Natural killer cell treated with Interleukin-12 subunit alpha and Interleukin-12 subunit beta and Interleukin-15 and Interleukin-18, amount 100 ng/mL, for 72 hours (primary cell): ENCODE measurements at places on chromosomes 3 and 15.

DNA sequence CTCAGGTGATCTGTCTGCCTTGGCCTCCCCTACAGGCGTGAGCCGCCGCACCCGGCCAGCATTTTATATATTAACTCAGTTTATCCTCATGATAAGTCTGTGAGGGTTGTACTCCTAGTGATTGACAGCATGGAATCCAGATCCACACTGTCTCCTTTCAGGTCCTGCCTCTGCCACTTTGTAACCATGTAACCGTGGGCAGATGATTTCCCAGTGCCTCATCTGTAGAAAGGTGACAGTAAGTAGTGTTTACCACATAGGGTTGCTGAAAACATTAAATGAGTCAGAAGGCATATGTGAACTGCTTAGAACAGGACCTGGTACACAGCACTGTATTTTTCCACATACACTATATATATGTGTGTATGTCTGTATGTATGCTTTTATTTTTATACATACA is 2.4 kb downstream of the FYTTD1 start:
- no peak for DNase-seq
- H3K27me3 ChIP-seq, result no peaks in the 10 kb centered on the region
- H3K36me3 ChIP-seq, result no peaks in the 10 kb centered on the region

DNA sequence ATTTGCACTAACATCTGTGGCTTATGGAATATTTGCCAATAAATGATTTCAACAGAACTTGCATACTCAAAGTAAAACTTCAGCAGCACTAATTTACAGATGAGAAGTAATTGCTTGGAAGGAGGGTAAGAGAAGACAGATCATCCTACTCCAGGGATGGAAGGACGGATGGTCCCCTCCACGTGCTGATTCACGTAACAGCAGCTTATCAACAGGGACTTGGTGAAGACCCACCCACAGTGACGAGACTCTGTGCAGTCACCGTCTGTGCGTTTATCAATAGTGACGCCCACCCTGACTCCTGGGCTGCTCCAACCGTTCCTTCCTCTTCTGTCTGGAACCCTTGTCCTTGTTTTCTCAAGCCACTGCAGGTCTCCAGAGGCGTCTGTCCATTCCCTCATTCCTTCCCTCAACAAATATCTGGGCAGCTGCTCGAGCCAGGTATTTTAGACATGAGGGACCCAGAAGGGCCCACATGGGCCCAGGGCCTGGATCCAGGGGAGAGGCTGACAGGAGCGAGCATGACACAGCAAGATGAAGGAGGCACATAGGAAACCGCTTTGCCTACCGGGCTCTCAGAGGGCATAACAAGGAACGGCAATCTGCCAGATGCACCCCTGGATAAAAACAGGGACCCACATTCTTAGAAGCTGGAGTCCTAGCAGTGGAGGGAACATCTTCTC is 33.3 kb downstream of the PCSK6 start:
- DNase-seq, result no peak
- H3K27me3 ChIP-seq, result peaks cover 31% of the 10 kb centered on the region
- H3K4me3 ChIP-seq, result no peak overlapping the region
- no peaks in the 10 kb centered on the region for H3K4me1 ChIP-seq
- H3K27ac ChIP-seq, result no peak overlapping the region

- peak overlapping the region; percentile 77 for H3K4me3 ChIP-seq
- peaks cover 43% of the 10 kb centered on the region for H3K4me1 ChIP-seq
- peaks cover 6% of the 10 kb centered on the region for H3K36me3 ChIP-seq
- no peak for DNase-seq
- H3K27ac ChIP-seq, result peak overlapping the region; percentile 73
- H3K27me3 ChIP-seq, result peaks cover 10% of the 10 kb centered on the region
Observed at GRCh38 chr15:67098768-67099282, 33.4 kb downstream of the SMAD3 start.

DNA sequence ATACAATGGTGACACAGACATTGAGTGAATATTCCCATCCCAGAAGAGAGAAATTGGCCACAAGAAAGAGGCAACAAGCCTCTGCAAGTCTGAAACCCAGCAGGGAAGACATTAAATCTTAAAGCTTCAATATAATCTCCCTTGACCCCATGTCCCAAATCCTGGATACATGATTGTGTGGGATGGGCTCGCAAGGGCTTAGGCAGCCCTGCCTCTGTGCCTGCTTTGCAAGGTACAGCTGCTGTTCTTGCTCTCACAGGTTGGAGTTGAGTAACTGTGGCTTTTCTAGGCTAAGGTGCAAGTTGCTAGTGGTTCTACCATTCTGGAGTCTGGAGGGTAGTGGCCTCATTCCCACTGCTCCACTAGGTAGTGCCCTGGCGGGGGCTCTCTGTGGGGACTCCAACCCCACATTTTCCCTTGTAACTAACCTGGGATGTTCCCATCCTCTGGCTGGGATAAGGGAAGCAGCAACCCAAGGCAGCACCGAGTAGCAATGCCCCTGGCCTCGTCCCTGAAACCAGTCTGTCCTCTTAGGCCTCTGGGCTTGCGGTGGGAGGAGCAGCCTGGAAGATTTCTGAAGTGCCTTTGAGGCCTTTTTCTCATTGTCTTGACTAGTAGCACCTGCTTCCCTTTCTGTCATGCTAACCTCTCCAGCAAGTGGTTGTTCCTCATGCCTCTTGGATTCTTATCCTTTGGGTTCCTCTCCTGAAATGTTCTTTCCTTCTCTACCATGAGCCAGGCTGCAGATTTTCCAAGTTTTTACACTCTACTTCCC is 90.0 kb downstream of the FAM174B start:
- no peak overlapping the region for H3K27ac ChIP-seq
- DNase-seq, result no peak
- no peaks in the 10 kb centered on the region for H3K36me3 ChIP-seq
- H3K27me3 ChIP-seq, result peaks cover 7% of the 10 kb centered on the region

DNA sequence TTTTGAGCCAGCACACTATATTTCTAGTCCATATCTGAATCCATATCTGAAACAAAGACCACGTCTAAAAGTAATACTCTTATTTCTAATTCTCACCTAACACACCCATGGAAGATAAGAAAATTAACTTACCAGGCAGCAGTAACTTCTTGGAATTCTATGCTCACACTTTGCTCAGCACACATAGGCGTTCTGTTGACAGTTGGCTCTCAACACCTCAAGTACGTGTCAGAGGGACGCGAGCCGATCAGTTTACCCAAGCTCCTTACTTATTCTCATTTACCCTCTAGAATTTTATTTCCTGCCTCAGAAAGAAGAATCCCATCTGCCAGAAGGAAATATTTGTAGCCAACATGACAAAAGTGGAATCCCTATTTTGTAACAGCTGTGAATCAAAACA is 911.9 kb downstream of the FHIT start:
- H3K27me3 ChIP-seq, result no peaks in the 10 kb centered on the region
- no peak overlapping the region for H3K27ac ChIP-seq
- no peak overlapping the region for H3K4me3 ChIP-seq
- H3K36me3 ChIP-seq, result no peaks in the 10 kb centered on the region
- no peak for DNase-seq

DNA sequence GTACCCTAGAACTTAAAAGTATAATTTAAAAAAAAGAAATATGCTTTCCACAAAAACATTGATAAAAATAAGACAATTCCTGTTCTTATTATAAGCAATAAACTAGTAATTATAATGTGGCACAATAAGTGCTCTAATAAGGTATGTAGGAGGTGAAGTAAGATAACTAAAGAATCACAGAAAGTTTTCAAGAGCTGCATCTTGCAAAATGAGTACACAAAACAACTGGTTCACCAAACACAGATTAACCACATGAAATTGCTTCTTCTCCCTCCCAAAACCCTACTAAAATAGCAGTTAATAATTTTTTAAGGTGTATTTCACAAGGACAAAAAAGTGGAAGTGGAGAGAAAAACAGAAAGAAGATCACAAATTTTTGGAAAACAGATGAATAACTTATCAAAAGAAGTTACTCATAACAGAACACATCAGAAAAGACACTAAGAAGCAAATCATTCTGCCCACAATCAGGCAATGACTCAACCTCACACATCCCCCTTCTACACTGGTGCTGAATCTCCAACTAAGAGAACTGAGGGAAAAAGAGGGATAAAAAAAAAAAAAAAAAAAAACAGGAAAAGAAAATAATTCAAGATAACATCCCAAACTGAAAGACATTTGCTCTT is 64.2 kb downstream of the TBC1D5 start:
- no peak overlapping the region for H3K27ac ChIP-seq
- H3K4me1 ChIP-seq, result peaks cover 12% of the 10 kb centered on the region
- H3K4me3 ChIP-seq, result no peak overlapping the region
- H3K27me3 ChIP-seq, result no peaks in the 10 kb centered on the region

DNA sequence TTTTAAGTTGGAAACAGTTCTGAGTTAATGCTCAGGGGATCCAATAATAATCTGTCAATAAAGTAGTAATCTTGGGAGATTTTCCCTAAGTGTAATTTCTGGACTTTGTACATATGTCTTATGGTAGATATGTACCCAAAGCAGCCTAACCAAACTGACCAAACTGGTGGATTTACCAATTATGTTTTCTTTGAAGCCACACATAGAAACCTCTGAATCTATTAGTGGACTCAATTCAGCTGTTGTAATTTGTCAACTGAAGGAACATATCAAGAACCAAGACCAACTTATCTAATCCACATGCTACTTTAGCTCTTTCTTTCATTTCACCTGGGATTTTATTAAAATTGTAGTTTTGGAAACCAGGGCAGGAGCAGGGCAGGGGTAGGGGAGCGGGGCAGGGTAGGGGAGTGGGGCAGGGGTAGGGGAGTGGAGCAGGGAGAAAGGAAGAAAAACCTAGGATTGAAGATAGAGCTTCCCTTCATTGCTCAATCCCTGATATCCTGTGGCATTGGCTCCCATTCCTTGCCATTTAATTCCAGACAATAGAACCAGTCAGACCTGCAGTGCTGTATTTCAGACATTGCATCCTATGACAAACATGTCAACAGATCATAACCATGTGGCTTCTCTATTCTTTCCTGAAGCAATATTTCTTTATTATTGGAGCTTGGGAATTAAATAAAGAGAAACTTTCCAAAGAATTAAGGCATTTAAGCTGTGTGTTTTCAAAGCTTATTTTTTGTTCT is 101.8 kb downstream of the NFKBIZ start:
- no peaks in the 10 kb centered on the region for H3K36me3 ChIP-seq
- H3K27ac ChIP-seq, result no peak overlapping the region
- DNase-seq, result no peak
- peak overlapping the region; percentile 34 for H3K4me3 ChIP-seq
- peaks cover 8% of the 10 kb centered on the region for H3K4me1 ChIP-seq

DNA sequence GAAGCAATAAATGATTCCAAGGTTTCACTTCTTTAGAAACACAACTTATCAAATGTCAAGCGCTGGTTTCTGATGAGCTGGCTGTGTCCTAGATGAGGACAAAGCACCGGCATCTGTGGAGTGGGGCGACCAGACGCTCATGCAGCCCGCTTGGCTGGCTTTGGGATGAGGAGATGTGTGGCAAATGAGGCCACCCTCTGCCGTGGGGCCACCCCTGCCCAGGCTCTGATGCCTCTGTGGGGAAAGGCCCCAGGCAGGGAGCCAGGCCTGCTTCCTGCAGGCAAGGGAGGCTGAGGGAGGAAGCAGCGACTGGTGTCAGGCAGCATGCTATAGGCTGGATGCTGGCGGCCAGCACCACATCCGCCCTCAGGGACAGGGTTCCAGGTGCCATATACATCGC is 102.9 kb downstream of the HERC2 start:
- no peaks in the 10 kb centered on the region for H3K27me3 ChIP-seq
- H3K36me3 ChIP-seq, result no peaks in the 10 kb centered on the region
- no peak for DNase-seq
- no peak overlapping the region for H3K4me3 ChIP-seq
- no peak overlapping the region for H3K27ac ChIP-seq

GRCh38 chr15:29747837-29748417 is 74.3 kb downstream of the TJP1 start:
- H3K4me3 ChIP-seq, result no peak overlapping the region
- no peak for DNase-seq
- no peaks in the 10 kb centered on the region for H3K4me1 ChIP-seq
- no peak overlapping the region for H3K27ac ChIP-seq
- H3K36me3 ChIP-seq, result no peaks in the 10 kb centered on the region

- no peak overlapping the region for H3K4me3 ChIP-seq
- H3K27me3 ChIP-seq, result peaks cover 8% of the 10 kb centered on the region
- no peak overlapping the region for H3K27ac ChIP-seq
- no peak for DNase-seq
Observed at GRCh38 chr15:35150361-35150760, 65.3 kb upstream of the NANOGP8 start.

GRCh38 chr3:6779140-6779539 is 81.8 kb upstream of the GRM7 start:
- no peak overlapping the region for H3K27ac ChIP-seq
- H3K36me3 ChIP-seq, result no peaks in the 10 kb centered on the region
- H3K4me3 ChIP-seq, result no peak overlapping the region
- no peak for DNase-seq
- no peaks in the 10 kb centered on the region for H3K4me1 ChIP-seq
- H3K27me3 ChIP-seq, result no peaks in the 10 kb centered on the region

GRCh38 chr3:137807998-137808397 is 43.9 kb downstream of the SOX14 start:
- H3K4me3 ChIP-seq, result no peak overlapping the region
- no peak overlapping the region for H3K27ac ChIP-seq
- peaks cover 3% of the 10 kb centered on the region for H3K27me3 ChIP-seq
- DNase-seq, result no peak
- H3K4me1 ChIP-seq, result no peaks in the 10 kb centered on the region

DNA sequence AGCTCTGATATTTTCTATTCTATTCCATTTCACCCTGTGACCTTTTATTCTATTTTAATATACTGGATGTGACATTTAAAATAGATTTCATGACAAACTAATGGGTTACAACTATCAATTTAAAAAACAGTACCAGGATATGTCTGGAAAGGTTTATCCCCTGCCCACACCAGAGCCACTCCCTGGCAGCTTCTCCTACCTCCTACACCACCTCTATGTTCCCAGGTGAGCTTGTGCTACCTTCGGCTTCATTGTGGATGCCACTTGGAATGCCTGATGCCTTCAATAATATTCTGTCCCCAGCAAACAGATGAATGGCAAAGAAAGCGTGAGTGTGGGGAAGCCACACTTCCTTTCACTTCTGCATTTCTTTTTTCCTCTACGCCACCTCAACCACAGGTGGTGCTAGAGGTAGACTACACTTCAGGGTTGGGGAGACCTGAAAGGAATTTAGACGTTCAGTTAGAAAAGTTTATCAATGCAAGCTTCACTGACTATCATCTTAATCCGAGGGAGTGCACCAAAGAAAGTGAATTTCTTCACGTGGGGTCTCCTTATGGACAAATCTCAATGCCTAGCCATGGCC is 213.0 kb downstream of the SSR3 start:
- no peaks in the 10 kb centered on the region for H3K36me3 ChIP-seq
- no peak for DNase-seq
- no peak overlapping the region for H3K27ac ChIP-seq
- H3K4me1 ChIP-seq, result no peaks in the 10 kb centered on the region

GRCh38 chr3:123281406-123281805 is 79.7 kb downstream of the SEC22A start:
- H3K36me3 ChIP-seq, result no peaks in the 10 kb centered on the region
- H3K4me3 ChIP-seq, result no peak overlapping the region
- DNase-seq, result no peak
- no peaks in the 10 kb centered on the region for H3K4me1 ChIP-seq
- no peak overlapping the region for H3K27ac ChIP-seq
